ENCODE measurements at places on chromosomes 7 and 10.

DNA sequence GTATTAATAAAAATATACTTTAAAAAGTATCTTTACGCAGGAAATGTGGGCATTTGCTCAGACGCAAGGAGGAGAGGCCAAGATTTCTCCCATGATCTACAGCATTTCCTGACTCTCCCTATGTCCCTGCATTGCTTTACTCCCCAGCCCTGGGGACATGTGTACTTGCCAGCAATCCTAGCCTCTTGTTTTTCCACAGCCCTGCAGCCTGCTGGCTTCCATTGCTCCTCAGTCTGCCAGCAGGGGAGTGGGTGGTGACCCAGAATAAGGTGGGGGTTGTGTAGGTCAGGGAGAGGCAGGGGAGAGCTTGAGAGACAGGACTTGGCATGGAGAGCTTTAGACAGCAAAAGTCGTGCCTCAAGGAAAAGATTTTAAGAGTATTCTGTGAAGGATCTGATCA, 307.7 kb downstream of the CDK14 start:
- DNase-seq = no peak

DNA sequence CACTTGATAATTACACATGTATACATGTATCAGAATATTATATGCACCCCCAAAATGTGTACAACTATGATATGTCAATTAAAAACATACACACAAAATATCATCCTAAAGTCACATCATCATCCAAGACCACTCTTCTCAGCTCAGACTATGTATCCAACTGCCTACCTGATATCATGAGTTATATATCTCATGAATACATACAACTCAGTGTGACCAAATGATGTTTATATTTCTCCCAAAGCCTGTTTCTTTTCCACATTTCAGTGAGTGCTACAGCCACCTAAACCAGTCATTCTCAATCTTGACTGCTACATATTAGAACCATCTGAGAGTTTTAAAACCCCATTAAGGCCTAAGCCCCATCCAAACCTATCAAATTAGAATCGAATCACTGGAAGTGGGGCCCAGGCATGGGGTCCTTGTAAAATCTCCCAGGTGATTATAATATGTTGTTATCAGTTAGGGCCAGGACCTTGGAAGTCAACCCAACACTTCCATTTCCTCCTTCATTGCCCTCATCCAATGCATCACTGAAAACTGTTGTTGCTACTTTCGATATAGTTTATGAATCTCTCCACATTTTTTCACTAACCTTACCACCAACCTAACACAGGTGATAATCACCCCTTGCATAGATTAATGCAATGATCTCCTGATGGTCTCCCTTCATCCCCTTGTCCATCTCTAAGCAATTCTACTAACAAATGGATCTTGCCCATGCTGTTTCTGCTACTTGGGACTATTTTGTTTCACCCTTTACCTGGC, 53.8 kb upstream of the ITGB8 start:
- DNase-seq = no peak

DNA sequence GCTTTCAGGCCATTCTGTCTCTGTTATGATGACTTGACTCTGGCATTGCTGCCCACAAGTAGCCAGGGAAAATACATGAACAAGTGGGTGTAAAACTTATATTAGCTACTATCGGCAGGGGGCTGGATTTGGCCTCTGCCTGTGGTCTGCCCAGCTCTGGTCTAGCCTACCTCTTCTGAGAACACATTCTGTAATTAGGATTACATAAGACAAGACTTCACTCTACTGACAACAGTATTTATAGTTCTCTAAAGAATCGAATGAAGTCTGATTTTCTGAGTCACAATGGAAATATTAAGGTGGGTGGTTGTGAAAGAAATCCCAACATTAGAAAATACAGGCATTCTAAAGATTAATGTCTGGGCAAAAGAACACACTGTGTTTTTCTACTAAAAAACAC, 55.5 kb downstream of the DLD start:
- peak; percentile 32 for DNase-seq

DNA sequence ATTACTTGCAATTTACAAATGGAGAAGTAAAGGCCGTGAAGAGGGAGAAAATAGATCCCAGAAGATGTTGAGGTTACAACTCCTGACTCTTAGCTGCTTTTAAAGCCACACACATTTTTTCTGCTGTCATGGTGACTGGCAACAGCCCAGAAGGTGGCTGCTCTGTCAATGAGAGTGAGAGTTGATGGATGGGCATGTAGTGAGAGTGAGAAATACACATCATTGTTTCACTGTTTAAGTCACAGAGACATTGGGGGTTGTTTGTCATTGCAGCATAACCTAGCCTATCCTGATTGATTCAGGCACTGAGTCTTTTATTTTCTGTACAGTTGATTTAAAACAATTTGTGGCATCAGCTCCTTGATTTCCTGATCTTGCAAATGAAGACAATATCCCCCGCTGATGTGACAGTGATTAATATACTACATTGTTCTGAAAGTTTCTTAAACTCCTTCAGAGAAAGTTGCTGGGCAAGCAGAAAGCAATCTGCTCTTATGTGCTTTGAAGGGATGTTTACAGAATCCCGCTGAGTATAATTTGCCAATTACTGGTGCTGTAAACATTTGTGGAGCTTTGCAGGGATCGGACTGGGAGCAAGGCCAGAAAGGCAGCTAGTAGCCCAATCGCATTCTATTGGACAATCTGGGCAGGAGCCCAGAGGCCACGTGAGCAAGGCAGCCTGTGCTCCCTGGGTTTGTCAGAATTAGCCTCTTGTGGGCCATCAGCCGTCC, 229.6 kb downstream of the PRPF18 start:
- DNase-seq = no peak

- no peak for DNase-seq
Measured at GRCh38 chr10:43710772-43711471, 62.2 kb upstream of the ZNF32 start.

GRCh38 chr7:76285604-76286374, 16.7 kb upstream of the HSPB1 start:
- no peak for DNase-seq

DNA sequence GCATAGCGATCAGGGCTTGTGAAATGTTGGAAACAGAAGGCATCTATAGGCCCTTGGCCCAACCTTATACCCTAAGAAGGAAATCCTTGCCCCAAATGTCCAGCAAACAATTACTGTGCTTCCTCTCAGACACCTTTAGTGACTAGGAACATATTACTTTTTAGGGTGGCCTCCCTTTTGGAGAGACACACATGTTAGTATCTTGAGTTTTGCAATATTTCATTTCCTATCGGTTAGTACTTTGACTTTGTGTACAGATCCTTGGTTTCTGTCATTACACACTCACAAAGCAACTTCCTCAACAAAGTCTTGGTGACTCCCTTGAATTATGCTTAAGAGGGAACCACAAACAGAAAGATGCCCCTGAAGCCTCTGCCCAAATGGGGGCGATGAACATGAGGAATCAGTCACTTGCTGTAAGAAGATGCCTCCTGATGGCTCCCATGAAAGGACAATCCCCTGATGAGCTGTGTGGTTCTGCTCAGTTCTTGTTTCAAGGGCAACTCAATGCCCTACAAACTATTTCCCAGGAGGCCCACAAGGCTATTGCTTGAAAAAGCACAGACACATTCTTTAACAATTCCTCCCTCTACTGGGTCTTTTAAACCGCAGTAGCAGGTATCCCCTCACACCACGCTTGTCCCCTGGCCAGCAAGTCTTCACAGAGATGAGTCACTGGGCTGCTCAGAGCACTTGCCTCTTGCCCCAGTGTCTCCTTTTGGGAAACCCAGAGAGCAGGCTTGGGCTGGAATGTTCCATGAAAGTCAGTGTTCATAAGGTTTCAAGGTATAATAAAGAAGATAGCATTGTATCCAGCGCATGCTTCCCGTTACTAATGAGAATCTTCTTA, 196.2 kb downstream of the FANK1 start:
- peak; percentile 58 for DNase-seq

All from inflammatory macrophage treated with lipopolysaccharide for 1 hour (primary cell).